SJCRH30 (cell line): ENCODE measurements at places on chromosomes 12 and 14. TPM values are rescaled to one million over a fixed set of nuclear protein-coding genes. Genes with fewer than 3 reads are reported as not detected.
A peak's percentile ranks its signal among the peaks of the same experiment; 100 is the strongest.

DNA sequence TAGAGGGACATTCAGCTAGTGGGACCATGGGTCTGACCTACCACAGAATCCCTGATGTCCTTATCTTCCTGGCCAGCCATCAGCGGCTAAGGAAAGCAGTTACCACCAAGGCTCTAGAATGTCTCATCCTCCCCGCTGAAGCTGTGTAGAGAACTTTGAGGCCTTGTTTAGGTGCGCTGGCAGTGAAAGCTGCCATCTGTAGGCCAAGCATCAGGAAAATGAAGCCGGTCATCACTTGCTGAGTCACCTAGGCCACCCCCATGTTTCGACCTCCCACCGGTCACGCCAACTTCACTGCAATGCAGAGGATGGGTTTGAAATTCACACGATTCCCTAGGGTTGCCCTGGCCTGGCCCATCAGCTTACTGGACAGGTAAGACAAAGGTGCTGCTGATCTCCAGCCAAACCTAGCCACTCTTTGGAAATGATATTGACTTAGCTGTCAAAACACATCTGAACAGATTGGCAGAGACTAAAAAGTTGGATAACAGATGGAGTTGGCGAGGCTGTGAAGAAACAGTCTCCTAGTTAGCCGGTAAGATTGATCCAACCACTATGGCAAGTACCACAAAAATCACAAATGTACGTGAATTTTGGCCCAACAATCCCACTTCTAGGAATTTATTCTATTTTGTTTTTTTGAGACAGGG lies 52.0 kb downstream of the NOS1 start:
- no peaks in the 10 kb centered on the region for H3K27me3 ChIP-seq
- no peak overlapping the region for H3K4me3 ChIP-seq
- H3K4me1 ChIP-seq, result no peaks in the 10 kb centered on the region
- H3K36me3 ChIP-seq, result peaks cover 28% of the 10 kb centered on the region
- H3K27ac ChIP-seq, result no peak overlapping the region

DNA sequence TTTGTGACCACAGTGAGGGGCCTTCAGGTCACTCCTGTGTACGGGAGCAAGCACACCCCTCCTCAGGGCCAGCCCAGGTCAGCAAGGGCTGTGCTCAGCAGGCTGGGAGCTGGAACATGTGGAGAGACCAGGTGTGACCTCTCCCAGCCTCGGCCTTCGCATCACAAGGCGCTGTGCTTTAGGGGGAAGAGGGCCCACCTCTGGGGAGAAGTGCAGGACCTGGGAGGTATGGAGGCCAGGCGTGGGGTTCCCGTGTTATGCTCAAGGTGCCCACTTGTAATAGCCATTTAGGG lies 194.6 kb upstream of the PRMT8 start:
- no peak overlapping the region for H3K4me3 ChIP-seq
- no peak for DNase-seq
- H3K36me3 ChIP-seq, result no peaks in the 10 kb centered on the region; the same call in 1 of the 2 replicates
- H3K27me3 ChIP-seq, result no peaks in the 10 kb centered on the region
- peaks cover 22% of the 10 kb centered on the region for H3K4me1 ChIP-seq

DNA sequence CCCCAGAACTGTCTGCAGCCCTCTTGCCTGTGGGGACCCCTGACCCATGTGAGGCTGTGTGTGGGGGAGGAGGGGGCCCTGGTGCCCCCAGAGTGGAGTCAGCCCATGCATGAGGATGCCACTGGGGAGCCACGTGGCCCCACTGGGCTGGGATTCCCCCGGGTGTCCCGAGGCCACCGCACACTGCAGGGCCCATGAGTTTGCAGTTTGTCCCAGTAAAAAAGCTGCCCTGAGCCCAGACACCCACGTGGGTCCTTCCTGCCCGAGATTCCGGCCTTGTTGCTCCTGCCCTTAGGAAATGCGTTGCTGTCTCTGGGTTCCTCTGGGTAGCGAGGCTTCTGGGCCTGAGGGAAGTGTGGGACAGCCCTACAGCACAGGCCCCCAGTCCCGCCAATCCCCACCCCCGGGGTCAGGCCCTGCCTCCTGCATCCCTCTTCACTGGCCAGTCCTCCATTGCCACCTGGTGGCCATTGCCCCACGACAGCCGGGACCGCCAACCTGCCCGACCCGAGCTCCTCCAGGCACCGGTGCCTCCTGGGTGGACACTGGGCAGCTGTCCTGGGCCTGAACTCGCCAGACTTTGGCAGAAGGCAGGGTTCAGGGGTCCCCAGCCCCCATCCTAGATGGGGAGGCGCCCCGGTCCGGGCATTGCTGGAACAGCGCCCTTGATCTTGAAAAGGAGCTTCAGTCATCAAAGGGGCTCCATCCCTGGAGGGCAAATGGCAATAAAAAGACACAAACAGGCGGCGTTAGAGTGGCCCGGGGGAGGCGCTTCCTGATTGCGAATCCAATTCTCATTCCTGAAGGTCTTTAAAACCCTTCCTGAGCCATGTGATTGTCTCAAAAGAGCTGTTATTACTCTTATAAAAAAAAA lies 15.6 kb upstream of the C14orf180 start:
- H3K27ac ChIP-seq, result no peak overlapping the region
- H3K36me3 ChIP-seq, result no peaks in the 10 kb centered on the region
- no peak overlapping the region for H3K4me3 ChIP-seq
- peaks cover 12% of the 10 kb centered on the region for H3K4me1 ChIP-seq
- peaks cover 39% of the 10 kb centered on the region for H3K27me3 ChIP-seq
- peak; percentile 89 for DNase-seq

DNA sequence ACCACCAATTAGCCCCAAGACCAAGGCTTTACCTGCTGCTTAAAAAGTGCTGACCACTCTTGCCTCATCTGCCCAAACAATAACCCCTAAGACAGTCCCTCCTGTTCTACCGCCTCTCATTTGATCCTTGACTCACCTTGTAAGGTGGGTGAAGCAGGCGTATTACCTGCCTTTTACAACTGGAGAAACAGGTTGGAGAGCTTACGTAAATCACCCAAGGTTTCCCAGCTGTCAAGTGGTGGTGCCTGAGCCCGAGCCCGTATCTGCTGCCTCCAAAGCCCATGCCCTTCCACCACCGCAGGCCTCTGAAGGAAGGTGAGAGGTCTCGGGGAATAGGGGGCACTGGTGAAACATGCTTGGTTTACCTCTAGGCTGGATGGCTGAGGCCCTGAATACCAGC lies 36.6 kb downstream of the MAX start:
- no peak overlapping the region for H3K27ac ChIP-seq
- no peak for DNase-seq
- no peak overlapping the region for H3K4me3 ChIP-seq
- peaks cover 7% of the 10 kb centered on the region; the same call in 1 of the 2 replicates for H3K36me3 ChIP-seq
- H3K27me3 ChIP-seq, result no peaks in the 10 kb centered on the region
- no peaks in the 10 kb centered on the region for H3K4me1 ChIP-seq

DNA sequence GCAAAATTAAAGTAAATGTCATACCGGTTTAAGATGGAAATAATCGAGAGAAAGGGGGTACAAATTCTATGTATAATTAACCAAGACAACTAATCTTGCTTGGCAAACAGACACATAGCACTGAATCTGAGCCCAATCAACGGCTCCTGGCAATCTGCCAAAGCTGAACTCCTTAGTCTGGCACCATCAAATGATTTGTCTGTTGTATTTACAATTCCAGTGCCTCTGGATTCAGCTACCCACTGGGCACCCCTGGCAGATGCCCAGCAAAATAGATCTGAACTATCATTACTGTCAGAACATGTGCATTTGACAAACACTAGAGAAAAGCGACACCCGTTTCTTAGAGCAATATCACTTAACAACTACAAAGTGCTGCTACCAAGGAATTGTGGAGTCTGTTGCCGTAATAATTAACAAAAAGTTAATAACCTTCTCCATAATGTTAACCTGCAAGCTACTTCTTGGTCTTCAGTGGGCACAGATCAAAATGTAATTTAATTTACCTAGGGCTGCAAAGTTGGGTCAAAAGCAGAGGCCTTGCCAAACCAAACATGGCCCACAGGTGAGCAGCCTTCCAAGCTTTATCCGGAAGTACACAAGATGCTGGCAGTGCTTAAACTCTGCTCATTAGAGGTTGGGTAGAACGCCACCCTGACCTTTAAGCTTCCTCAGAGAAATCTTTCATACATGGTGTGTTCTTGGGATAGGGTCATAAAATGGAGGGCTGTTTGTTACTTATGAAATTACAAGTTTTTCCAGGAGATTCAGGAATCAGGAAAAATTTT lies 7.6 kb downstream of the EGLN3 start:
- no peak overlapping the region for H3K27ac ChIP-seq
- no peak overlapping the region for H3K4me3 ChIP-seq
- peaks cover 5% of the 10 kb centered on the region; the same call in 1 of the 2 replicates for H3K36me3 ChIP-seq
- H3K4me1 ChIP-seq, result peaks cover 19% of the 10 kb centered on the region
- DNase-seq, result peak; percentile 51
- H3K27me3 ChIP-seq, result no peaks in the 10 kb centered on the region

GRCh38 chr12:67742461-67742860 lies 93.9 kb downstream of the DYRK2 start:
- peaks cover 6% of the 10 kb centered on the region for H3K4me1 ChIP-seq
- H3K4me3 ChIP-seq, result no peak overlapping the region
- no peak overlapping the region for H3K27ac ChIP-seq
- no peaks in the 10 kb centered on the region for H3K27me3 ChIP-seq
- DNase-seq, result no peak

Gene KRT81
- total RNA-seq, result 0.06 TPM in 1 of 2 replicates, not detected in the other

GRCh38 chr12:38934078-38934584 lies 28.7 kb upstream of the CPNE8 start:
- no peak overlapping the region for H3K27ac ChIP-seq
- no peak for DNase-seq
- no peaks in the 10 kb centered on the region for H3K4me1 ChIP-seq

DNA sequence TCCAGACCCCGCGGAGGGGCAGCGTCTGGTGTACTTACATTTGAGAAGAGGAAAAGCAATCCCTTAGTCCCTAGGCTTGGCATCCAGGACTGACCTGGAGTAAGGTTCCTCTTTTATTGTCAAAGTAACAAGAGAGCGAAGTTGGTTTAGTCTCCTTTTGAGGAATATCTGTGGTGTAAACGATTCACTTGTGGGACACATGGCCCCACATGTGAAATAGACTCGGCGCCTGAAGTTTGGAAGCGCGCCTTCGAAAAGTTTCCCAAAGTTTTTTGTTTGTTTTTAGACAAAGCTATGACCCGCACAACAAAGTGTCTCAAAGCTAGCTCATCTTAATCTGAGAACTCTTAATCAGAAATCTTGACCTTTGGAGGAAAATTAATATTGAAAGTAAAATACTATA lies 744 bp downstream of the STYX start:
- peak overlapping the region; percentile 76 for H3K4me3 ChIP-seq
- H3K36me3 ChIP-seq, result peaks cover 18% of the 10 kb centered on the region
- H3K27me3 ChIP-seq, result no peaks in the 10 kb centered on the region

Gene CMA1
- not detected in 2 replicates for total RNA-seq

DNA sequence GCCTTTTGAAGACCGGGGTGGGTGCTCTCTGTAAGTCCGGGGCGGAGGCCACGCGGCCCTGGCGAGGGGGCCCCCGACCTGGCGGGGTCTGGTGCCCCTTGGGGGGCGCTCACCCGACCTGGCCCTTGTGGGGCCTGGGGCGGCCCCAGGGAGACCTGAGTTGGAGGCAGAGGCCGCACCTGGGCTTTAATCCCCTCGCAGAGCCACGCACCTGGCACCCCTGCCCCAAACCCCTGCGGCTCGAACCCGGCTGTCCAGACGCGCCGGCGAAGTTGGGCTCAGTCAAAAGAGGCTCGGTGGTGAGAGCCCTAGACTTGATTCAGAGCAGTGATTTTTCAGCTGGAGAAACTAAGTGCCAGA lies 267 bp downstream of the CFAP251 start:
- DNase-seq, result no peak
- H3K4me3 ChIP-seq, result no peak overlapping the region
- H3K27me3 ChIP-seq, result no peaks in the 10 kb centered on the region
- H3K36me3 ChIP-seq, result peaks cover 15% of the 10 kb centered on the region

Gene CPM
- 0.43 and 1.2 TPM in 2 replicates for total RNA-seq

DNA sequence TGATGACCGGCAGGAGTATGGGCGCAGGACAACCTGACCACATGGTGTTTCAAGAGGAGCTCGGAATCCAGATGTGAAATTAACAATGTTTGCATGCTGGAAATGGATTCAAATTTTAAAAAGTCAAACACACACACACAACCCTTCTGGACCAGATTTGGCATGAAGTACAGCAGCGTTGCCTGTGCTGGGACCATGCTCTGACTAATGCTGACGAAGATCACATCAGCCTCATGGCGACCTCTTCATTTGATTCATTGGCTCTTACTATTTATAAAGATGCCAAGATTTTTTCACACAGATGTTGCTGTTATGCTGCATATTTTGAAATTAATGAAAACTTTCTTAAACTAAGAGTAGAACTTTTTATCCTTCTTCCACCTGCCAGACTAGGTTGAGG lies 926.6 kb upstream of the TMEM132C start:
- no peaks in the 10 kb centered on the region for H3K36me3 ChIP-seq
- H3K4me3 ChIP-seq, result no peak overlapping the region
- no peaks in the 10 kb centered on the region for H3K4me1 ChIP-seq
